ENCODE measurements at places on chromosomes 6 and 20.

DNA sequence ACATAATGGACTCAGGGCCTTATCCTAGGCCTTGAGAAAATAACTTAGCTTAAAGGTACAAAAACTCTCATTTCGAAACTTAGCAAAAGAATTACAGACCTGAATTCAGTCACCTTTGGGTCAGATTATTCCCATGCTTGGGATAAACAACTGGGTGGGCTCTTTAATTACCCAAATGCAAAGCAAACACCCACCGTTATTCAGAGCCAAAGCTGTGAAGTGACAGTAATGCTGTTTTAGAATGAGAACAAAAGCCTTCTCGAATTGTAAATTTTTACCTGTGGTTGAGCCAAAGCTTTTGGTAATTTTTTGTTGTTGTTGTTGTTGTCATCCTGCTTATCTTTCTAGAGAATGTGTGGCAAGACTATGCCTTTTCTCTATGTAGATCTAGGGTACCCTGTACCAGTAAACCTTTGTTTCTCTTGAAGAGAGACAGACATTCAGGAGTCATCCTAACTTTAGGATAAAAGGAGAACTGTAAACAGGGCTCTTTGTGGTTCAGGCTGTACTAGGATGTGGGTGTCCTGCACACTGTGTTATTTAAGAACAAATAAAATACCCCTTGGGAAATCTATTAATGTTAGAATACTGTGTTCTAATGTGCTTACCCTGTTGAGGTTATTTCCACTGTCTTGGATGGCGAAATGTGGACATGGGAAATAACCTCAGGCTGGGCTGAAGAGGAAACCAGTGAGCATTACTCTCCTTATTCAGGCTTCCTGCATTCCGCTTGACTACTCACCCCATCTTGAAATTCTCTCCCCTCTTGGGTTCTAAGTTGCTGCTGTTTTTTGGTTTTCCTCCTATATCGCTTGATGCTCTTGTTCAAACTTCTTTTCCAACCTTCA is 480.7 kb downstream of the CD83 start:
- no peak for DNase-seq

- no peak for DNase-seq
Measured at GRCh38 chr6:20763296-20763695, 229.0 kb downstream of the CDKAL1 start.

GRCh38 chr6:138821519-138821918 is 25.6 kb downstream of the ECT2L start:
- no peak for DNase-seq

GRCh38 chr20:17733767-17734304 is 34.1 kb downstream of the BANF2 start:
- DNase-seq, result no peak

DNA sequence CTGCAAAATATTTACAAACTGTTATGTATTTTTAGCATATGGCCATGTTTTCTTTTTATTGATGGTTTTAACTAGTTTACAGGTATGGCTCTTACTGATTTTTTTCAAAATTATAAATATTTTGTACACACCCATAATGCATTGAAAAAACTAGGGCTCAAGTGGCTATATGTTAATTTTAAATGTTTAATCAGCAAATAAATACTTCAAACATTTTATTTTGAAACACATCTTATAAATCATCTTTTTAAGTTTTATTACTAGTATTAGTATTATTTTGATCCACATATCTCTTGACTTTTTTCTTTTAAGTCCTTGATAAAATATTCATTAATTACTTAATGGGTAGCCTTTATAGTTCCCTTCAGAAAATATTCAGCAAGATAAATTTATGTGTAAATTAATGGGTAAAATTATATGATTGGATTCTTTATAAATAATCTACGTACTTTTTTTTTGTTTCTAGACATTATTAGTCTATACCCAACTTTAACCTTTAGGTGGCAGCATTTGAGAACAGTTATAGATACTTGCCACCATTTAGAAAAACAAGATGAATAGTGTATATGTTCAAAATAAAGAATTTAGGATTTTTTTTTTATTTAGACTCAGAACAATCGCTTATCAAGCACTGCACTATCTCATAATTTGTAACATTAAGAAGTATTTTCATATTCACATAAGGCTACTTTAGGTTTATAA is 241.9 kb downstream of the ADGRB3 start:
- no peak for DNase-seq

- DNase-seq, result no peak
Measured at GRCh38 chr20:37357481-37358365, 11.8 kb downstream of the SRC start.

DNA sequence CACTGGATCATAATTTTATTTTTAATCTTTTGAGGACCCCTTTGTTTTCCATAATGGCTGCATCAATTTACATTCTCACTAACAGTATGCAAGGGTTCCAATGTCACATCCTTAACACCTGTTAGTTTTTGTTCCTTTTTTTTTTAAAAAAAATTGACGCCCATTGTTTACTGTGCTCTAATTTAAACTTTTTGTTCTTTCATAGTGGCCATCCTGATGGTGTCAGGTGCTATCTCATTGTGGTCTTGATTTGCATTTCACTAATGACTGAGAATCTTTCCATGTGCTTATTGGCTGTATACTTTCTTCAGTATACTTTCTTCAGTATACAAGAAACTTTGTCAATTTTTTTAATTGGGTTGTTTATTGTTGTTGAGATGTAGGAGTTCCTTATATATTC is 347.0 kb downstream of the RNGTT start:
- DNase-seq, result no peak

DNA sequence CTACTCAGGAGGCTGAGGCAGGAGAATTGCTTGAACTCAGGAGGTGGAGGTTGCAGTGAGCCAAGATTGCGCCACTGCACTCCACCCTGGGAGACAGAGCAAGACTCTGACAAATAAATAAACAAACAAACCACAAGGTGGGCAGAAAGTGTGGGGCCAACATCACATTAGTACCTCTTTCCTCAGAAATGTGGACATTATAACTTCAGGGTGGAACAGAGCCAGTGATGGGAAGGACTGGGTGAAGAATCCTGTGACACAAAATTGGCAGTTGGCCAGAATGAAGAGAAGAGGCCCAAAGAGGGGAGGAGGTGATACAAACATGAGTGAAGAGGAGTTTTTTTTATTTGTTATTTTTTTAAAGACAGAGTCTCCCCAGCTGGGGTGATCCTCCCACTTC is 50.6 kb downstream of the NUP153 start:
- no peak for DNase-seq

- DNase-seq, result no peak
Measured at GRCh38 chr20:22491194-22491505, 93.2 kb downstream of the FOXA2 start.

GRCh38 chr6:14644381-14644780 is 526.8 kb downstream of the CD83 start:
- no peak for DNase-seq

- DNase-seq, result no peak
Measured at GRCh38 chr6:25066593-25066992, 130.8 kb upstream of the RIPOR2 start.

- no peak for DNase-seq
Measured at GRCh38 chr6:151180330-151181048, 59.3 kb upstream of the AKAP12 start.

GRCh38 chr6:118168421-118168820 is 261.4 kb downstream of the SLC35F1 start:
- no peak for DNase-seq

DNA sequence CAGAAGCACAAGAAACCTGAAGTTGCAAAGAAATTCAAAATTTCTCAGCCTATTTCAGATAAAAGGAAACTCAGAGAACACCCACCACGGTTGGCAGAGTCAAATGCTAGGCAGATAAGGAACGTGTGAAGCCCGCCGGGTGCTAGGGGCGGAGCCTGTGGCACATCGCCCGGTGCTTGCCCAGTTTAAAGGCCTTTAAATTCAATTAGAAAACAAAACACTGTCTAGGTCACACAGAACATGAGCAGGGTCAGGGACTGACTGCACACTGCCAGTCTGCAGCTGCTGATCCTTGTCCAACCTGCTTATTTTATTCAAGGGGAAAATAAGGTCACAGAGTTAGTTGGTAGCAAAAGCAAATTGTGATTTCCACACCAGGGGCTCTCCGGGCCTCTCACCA is 75.8 kb downstream of the PSMG4 start:
- DNase-seq, result no peak

DNA sequence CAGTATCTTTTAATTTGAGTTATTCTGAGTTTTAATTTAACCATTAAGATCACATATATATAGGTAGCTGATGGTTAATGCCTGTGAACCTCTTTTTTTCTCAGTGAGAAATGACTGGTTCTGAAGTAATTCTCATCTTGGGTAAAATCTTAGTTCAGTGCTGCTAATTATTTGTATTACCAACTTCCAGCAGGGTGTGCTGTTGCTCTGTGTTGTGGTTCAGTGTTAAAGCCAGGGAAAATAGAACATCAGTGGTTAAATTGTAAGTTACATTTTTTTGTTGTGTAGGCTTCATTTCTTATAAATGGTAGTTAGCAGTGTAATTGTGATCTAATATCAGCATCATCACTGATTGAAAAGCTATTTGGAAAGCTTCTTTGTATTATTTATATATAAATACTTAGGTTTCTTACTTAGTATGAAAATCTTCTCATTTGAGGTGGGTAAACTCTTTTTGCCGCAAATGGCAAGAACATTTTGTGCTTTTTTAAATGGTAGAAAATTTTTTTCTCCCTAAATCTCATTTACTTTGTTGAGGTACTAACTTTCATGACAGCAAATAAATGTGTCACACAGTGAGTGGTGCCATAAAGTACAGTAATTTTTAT is 43.7 kb downstream of the CDC5L start:
- DNase-seq, result peak; percentile 53

DNA sequence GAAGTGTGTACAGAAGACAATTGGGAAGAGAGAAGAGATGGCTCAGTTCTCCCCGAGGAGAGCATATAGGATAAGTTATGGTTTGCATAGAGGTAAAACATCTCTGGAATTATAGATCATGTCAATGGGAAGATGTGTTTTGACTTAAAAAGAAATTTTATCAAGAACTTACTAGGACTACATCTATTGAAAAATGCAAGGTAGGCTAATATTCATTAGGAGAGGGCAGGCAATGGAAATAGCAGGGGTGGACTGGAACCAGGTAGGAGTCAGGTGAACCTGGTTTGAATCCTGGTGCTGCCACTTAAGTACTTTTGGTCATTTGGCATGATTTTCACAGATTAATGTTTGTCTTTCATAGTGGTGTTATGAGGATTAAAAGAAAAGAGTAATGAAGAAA is 96.2 kb downstream of the FARS2 start:
- no peak for DNase-seq

GRCh38 chr6:17390276-17390675 is 3.1 kb upstream of the CAP2 start:
- no peak for DNase-seq

DNA sequence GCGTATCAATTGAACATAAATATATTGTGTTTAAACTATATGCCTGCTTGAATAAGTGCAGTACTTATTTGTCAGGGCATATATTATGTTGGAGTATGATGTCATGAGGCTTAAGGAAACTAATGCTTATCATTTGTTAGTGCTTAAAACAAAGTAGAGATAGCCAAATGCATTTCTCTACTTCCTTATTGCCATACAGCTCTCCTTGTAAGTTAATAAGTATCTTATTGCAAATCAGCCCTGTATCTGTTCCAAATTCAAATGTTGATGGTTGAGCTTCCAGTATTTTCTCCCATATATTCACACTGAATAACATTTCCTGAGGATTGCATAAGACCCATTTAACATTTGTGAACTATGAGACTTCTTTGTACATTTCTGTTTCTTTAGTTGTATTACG is 57.8 kb downstream of the CARMIL1 start:
- DNase-seq, result no peak

DNA sequence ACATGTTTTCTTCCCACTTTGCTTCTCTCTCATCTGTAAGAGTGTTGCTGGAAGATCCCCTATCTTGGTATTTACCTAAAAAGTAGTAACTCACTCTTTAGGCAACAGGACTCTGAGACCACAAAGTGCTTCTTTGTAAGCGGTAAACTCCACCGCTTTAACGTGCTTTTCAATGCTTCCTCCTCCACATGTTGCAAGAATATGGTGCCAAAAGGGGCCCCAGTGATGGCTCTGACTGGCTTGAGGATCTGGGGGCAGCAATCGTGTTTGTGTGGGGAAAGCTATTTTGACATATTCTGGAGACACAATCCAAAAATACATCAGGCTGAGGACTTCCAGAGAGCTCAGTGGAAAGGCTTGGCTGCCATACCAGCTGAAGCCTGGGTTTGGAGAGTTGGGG is 12.4 kb upstream of the CPNE5 start:
- DNase-seq, result no peak

- no peak for DNase-seq
Measured at GRCh38 chr6:163014736-163015135, 287.0 kb downstream of the PACRG start.

- DNase-seq, result no peak
Measured at GRCh38 chr20:51381557-51381956, 161.0 kb downstream of the NFATC2 start.

DNA sequence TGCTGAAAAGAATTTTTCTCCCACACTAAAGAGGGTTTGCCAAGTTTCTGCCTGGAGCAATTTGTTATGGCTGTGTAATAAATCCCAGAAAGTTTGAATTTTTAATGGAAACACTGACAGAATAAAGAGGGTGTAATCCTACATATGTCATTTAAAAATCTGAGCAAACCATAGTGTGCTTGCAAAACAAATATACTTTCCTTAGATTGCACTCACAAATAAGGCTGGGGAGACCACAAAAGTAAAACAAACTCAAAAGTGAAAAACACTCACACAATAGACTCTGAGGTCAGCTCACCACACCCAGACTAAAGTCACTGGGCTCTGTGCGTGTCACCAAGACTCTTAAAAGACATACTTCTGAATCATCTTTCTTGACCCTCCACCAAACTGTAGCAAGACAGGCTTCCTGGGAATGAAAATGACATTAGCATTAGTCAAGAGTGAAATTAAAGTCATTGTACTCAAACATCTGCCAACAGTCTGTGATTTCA is 4.8 kb upstream of the ATXN1 start:
- peak; percentile 48 for DNase-seq

- no peak for DNase-seq
Measured at GRCh38 chr6:101741474-101742171, 348.1 kb downstream of the GRIK2 start.

DNA sequence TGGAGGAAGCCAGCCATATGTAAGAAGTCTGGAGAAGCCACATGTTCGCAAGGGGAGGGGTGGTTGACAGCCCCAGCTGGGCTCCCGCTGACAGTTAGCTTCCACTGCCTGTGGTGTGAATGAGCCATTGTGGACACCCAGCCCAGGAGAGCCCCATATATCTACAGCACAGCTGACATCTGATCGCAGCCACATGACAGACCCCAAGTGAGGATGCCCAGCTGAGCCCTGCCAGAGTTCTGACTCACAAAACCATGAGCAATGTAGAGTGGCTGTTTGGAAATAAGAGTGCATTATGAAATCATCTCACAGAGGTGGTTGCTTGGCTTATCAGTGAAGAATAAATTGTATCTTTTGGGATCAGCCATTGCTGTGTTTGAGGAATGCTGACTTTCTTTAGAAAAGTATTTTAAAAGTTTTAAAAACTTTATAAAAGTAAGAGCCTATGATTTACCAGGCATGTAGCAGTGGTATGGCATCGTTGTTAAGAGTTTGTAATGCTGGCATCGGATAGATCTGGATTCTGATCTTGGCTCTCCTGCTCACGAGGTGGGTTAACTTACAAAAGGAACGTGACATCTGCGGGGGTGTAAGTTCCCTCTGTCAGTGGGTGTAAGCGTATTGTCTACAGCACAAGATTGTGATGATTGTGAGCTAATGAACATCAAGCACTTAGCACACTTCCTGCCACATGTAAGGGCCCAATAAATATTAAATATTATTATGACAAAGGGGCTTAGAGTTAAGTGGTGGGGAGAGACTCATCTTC is 24.1 kb downstream of the CFAP61 start:
- DNase-seq, result no peak

- no peak for DNase-seq
Measured at GRCh38 chr20:51789434-51789833, 12.9 kb downstream of the SALL4 start.
